ENCODE measurements at places on chromosomes 5 and 9.

- no peaks in the 10 kb centered on the region for H3K36me3 ChIP-seq
- no peak for DNase-seq
Measured at GRCh38 chr5:173835131-173835530, 53.0 kb upstream of the CPEB4 start.

DNA sequence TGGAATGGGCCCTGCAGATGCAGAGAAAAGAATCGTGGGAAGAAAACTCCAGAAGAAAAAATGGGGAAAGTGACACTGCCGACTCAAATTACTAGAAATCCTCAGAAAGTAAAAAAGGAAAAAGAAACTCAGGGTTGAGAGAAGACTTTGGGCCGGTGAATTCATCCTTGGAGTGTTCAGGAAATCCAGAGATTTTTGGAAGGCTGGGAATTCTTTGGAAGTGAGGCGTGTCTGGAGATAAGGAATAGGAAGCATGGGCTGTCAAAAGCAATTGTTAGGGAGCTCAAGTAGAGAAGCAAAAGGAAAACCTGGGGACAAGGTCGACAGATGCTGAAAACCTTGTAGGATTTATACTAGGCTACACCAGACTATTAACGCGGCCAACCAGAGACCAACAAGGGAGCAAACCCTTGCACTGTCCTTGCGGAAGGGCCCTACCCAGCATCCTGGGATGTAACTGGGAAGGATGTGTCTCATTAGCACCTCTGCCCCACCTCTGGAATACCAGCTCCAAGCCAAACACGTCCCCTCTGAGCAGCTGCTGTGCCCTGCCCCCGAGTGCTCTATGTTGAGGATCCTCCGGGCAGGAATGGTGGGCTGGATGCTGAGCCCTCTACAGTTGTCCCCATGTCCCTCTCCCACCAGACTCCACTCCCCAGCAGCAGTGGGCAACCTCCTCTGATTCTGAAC, 11.6 kb downstream of the DAB2IP start:
- DNase-seq = no peak
- peaks cover 20% of the 10 kb centered on the region for H3K27me3 ChIP-seq
- H3K36me3 ChIP-seq = no peaks in the 10 kb centered on the region
- H3K27ac ChIP-seq = no peak overlapping the region

DNA sequence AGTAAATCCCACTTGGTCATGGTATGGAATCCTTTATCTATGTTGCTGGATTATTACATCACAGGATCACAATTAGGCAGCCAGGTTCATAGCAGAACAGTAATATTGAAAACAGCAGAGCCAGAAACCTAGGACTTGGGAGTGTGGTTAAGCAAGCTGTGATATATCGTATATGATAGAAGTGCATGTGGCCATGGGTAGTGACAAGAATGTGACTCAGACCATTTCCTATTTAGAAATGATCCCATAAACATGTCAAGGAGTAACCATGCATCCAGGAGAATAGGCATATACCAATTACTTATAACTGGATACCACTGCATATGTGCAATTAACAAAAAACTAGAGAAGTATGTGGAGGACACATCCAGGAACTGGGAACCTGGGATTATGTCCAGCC, 31.2 kb downstream of the AMBP start:
- H3K27me3 ChIP-seq = peaks cover 9% of the 10 kb centered on the region
- no peaks in the 10 kb centered on the region for H3K4me1 ChIP-seq

DNA sequence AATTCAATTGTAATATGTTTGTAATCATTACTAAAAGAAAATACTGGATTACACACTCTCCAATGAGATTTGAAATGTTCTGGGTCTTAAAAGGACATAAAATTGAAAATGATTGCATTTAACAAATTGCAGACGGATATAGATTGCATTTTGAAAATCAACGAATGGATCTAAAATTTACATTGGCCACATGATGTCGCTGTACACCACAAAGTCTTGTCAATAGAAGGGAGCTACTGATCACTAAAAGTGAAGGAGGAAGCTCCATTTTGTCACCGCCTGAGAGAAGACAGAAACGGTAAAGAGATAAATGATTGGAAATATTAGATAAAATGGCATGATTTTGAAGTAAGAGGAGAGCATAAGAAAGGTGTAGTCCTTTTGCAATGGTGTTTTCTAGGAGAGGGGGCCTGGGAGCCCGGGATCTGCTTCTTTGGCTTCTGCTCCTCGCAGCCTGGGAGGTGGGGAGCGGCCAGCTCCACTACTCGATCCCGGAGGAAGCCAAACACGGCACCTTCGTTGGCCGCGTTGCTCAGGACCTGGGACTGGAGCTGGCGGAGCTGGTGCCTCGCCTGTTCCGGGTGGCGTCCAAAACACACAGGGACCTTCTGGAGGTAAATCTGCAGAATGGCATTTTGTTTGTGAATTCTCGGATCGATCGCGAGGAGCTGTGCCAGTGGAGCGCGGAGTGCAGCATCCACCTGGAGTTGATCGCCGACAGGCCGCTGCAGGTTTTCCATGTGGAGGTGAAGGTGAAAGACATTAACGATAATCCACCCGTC, at the start of gene PCDHA1:
Gene PCDHA1, plus strand, starts transcription at position 236 of the 782 bp plus-strand sequence.
- peaks cover 2% of the 10 kb centered on the region for H3K27me3 ChIP-seq
- no peaks in the 10 kb centered on the region for H3K4me1 ChIP-seq
- DNase-seq = no peak
- no peak within 1 kb of the TSS for H3K4me3 ChIP-seq

GRCh38 chr5:137487600-137487999, 11.5 kb downstream of the SPOCK1 start:
- no peak overlapping the region for H3K4me3 ChIP-seq
- H3K4me1 ChIP-seq = no peaks in the 10 kb centered on the region
- H3K27me3 ChIP-seq = no peaks in the 10 kb centered on the region
- no peak overlapping the region for H3K27ac ChIP-seq
- no peak for DNase-seq

- H3K4me1 ChIP-seq = no peaks in the 10 kb centered on the region
- H3K4me3 ChIP-seq = no peak overlapping the region
- no peak for DNase-seq
- peaks cover 11% of the 10 kb centered on the region for H3K27me3 ChIP-seq
- H3K27ac ChIP-seq = no peak overlapping the region
Measured at GRCh38 chr5:150583541-150584225, 56.8 kb upstream of the SYNPO start.

GRCh38 chr5:67168069-67168468, 28.5 kb downstream of the CD180 start:
- peaks cover 60% of the 10 kb centered on the region for H3K36me3 ChIP-seq
- H3K27ac ChIP-seq = peak overlapping the region; percentile 98
- peaks cover 44% of the 10 kb centered on the region for H3K4me1 ChIP-seq

- no peak overlapping the region for H3K27ac ChIP-seq
- no peak for DNase-seq
- no peak overlapping the region for H3K4me3 ChIP-seq
- no peaks in the 10 kb centered on the region for H3K4me1 ChIP-seq
- H3K27me3 ChIP-seq = peaks cover 11% of the 10 kb centered on the region
- H3K36me3 ChIP-seq = no peaks in the 10 kb centered on the region
Measured at GRCh38 chr5:135140446-135141204, 106.6 kb upstream of the PITX1 start.

DNA sequence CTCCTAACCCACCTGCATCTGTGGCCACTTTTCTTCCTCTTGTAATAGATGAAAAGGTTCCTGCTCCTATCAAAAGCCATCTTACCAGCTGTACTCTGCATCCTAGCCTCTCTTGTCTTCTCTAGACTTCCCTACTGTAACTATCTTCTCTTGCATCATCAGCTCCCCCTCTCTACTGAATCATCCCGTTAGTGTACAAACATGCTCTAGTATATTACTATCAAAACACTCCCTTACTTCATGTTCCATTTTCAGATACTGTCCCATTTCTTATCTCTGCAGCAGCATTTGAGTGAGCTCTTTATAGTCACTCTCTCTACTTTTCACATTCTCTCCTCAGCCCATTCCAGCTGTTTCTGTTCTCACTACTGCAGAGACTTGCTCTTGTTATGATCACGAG, 2.8 kb downstream of the SRA1 start:
- peaks cover 73% of the 10 kb centered on the region for H3K4me1 ChIP-seq
- no peak overlapping the region for H3K4me3 ChIP-seq
- DNase-seq = no peak
- H3K36me3 ChIP-seq = peaks cover 72% of the 10 kb centered on the region

- no peak overlapping the region for H3K4me3 ChIP-seq
- peaks cover 35% of the 10 kb centered on the region for H3K27me3 ChIP-seq
- H3K36me3 ChIP-seq = no peaks in the 10 kb centered on the region
- H3K4me1 ChIP-seq = peaks cover 11% of the 10 kb centered on the region
- no peak for DNase-seq
- no peak overlapping the region for H3K27ac ChIP-seq
Measured at GRCh38 chr9:73020877-73021276, 68.0 kb upstream of the ALDH1A1 start.

DNA sequence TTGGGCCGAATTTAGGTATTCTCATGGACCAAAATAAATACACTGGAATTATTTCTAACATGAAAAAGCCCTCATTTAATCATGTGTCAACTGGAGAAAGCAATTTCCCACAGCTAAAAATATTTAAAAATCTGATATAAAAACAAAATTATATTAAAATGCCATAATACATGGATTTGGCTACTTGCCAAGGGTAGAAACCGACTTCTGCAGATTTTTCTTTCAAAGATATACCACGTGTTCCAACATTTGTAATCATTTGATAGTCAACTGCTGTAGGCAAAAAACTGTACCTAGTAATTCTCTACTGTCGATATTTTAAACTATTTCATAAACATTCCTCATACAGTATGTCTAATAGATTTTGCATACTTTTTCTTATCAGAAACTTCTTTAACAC, 237.6 kb downstream of the FBXL17 start:
- DNase-seq = no peak
- no peaks in the 10 kb centered on the region for H3K27me3 ChIP-seq
- peaks cover 7% of the 10 kb centered on the region for H3K4me1 ChIP-seq
- no peak overlapping the region for H3K4me3 ChIP-seq
- H3K36me3 ChIP-seq = no peaks in the 10 kb centered on the region
- H3K27ac ChIP-seq = no peak overlapping the region

DNA sequence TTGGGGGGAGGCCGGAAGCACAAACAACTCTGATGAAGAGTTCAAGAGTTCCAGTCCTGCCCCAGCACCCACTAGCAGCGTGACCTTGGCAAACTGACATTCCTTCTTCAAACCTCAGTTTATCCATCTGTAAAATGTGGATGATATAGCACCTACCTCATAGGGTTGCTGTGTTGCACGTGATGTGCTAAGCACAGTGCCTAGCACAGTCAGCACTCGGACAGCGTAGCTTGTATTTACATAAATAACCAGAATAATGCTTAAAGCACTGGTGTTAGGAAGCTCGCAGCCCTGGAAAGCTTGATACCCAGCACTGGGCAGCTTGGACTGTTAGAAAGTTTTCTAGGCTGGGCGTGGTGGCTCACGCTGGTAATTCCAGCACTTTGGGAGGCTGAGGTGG, 5.1 kb downstream of the PKN3 start:
- no peak overlapping the region for H3K4me3 ChIP-seq
- peaks cover 4% of the 10 kb centered on the region for H3K4me1 ChIP-seq
- no peaks in the 10 kb centered on the region for H3K36me3 ChIP-seq
- DNase-seq = no peak
- no peak overlapping the region for H3K27ac ChIP-seq
- H3K27me3 ChIP-seq = no peaks in the 10 kb centered on the region

- DNase-seq = no peak
- peaks cover 58% of the 10 kb centered on the region for H3K36me3 ChIP-seq
- H3K4me3 ChIP-seq = peak overlapping the region; percentile 91
- H3K27ac ChIP-seq = peak overlapping the region; percentile 89
Measured at GRCh38 chr9:19379697-19380046, 364 bp downstream of the RPS6 start.

DNA sequence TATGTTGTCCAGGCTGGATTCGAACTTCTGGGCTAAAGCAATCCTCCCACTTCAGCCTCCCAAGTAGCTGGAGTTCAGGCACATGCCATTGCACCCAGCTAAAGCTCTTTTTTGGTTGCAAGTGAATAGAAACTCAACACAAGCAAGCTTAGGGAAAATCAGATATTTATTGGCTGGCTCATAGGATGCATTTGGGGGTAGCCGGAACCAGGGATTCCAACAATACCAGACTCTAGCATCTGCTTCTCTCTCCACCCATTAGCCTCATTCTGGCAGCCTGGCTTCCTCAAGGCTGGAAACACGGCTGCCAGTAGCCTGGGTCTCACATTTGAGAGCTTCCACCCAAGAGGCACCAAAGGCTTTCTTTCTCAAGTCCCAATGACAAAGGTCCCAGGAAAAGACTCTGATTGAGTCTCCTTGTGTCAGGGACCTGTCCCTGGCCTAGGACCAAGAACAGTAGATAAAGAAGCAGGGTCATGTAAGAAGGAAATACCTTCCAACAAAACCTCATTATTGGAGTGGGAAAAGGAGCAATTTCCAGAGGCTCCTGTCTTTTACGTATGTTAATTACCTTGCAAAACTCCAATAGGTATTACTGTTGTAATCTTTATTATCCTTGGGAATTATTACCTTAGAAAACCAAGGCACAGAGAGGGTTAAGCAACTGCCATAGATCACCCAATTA, 23.0 kb upstream of the B4GALT1 start:
- no peaks in the 10 kb centered on the region for H3K4me1 ChIP-seq
- DNase-seq = no peak
- H3K27me3 ChIP-seq = peaks cover 4% of the 10 kb centered on the region
- H3K4me3 ChIP-seq = no peak overlapping the region
- no peaks in the 10 kb centered on the region for H3K36me3 ChIP-seq

- no peak overlapping the region for H3K27ac ChIP-seq
- peaks cover 6% of the 10 kb centered on the region for H3K4me1 ChIP-seq
- DNase-seq = no peak
- H3K27me3 ChIP-seq = no peaks in the 10 kb centered on the region
Measured at GRCh38 chr5:54580997-54581811, 63.6 kb downstream of the SNX18 start.

- H3K36me3 ChIP-seq = no peaks in the 10 kb centered on the region
- H3K4me3 ChIP-seq = peak overlapping the region; percentile 65
Measured at GRCh38 chr9:136799854-136800657, 3.9 kb downstream of the CCDC183 start.

DNA sequence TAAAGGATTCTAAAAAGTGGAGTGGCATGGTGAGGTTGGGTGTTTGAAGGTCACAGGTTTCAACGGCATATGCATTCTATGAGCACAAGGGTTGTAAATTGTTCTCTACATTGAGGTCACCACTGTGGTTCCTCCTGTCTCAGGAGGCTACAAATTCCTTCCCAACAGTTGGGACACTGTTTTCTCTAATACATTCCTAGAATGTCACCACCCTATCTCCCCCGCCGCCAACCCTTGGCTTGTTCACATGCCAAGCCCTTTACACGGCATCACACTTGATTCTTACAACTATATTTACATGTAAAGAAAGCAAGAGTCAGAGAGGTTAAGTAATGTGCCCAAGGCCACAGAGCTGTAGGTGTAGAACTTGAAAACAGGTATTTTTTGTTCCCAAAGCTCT, 315.1 kb downstream of the RAB3C start:
- no peaks in the 10 kb centered on the region for H3K36me3 ChIP-seq
- H3K4me1 ChIP-seq = no peaks in the 10 kb centered on the region

Data from activated CD4-positive, alpha-beta memory T cell treated with anti-CD3 and anti-CD28 coated beads, Interleukin-2, amount 10 ng/mL, durations not matched to agents 7 days and 5 days (primary cell).